ENCODE measurements at places on chromosomes 7 and 10.
A peak's percentile ranks its signal among the peaks of the same experiment; 100 is the strongest.

DNA sequence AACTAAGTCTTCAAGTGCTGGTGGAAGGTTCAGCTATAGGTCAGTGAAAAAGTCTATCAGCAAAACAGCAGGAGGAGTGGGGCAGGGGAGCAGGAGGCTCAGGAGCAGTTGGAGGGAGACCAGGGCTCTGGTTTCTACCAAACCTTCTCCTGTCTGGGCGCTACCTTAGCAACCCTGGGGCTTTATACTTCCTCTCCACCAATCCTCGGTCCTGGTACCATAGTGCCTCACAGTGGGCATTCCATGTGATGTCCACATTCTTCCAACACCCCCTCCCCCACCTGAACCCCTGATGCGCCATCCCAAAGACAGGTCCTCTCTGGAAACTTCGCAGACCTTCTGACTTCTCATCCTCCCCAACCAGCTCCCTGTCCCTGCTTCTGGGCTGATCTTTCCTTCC lies 25.3 kb upstream of the ACSM6 start:
- DNase-seq = no peak

GRCh38 chr7:77265666-77266065 lies 66.0 kb upstream of the FGL2 start:
- DNase-seq = peak; percentile 5

- no peak for DNase-seq
Measured at GRCh38 chr7:46811529-46811928, 770.4 kb downstream of the TNS3 start.

DNA sequence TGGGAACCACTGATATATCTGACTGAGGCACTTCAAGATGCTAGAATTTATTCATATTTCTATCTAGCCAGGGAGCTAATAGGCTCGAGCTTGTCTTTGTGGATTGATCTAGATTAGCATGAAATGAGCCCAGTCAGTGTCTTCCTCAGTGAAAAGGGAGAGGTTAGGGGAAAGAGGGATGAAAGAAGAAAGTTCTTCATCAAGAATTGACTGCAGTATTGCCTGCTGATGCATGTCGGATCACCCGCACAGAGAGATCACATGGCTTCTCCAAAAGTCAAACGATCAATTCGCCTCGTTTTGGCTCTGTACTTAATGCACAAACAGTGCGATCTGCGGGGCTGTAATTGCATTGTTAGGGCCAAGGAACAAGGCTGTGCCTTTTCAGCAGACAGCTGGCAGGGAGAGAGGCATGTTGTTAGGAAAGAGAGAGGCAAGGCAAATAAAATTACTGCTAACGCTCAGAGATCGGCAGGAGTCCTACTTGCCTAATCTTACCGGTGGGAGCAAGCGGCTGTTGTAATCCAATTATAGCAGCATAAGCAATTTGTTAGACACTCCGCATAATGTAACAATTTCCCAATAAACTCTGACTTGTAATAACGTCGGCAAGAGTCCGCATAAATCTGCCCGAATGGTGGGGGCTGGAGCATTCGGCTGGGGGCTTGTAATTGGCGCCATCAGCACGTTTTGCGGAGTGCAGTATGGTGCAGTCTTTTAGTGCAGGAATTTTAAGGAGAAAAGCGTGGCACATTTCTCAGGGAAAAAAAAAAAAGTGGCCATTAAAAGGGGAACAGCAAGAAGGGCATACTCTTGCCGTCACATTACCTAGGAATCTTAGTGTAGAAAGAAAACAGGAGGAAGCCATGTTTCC lies 102.1 kb downstream of the POLL start:
- DNase-seq = no peak

- DNase-seq = no peak
Measured at GRCh38 chr10:11615396-11615795, 3.9 kb upstream of the USP6NL start.

DNA sequence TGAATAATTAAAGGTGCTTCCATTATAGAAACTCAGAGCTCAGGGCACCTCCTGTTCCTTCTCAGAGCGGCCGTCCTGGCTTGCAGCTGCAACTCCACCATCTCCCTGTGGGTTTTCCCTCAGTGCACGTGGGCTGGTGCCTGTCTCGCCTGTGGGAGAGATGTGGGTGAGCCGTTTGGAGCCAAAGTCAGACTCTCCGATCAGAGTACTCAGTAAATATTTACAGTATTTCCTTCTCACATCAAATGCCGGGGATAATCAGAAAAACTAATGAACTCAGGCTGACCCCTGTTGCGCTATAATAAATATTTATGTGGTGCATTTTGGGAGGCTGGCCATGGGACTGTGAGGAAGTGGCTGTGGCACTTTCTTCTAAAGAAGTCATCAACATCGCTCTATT lies 155.8 kb upstream of the HABP2 start:
- DNase-seq = no peak

DNA sequence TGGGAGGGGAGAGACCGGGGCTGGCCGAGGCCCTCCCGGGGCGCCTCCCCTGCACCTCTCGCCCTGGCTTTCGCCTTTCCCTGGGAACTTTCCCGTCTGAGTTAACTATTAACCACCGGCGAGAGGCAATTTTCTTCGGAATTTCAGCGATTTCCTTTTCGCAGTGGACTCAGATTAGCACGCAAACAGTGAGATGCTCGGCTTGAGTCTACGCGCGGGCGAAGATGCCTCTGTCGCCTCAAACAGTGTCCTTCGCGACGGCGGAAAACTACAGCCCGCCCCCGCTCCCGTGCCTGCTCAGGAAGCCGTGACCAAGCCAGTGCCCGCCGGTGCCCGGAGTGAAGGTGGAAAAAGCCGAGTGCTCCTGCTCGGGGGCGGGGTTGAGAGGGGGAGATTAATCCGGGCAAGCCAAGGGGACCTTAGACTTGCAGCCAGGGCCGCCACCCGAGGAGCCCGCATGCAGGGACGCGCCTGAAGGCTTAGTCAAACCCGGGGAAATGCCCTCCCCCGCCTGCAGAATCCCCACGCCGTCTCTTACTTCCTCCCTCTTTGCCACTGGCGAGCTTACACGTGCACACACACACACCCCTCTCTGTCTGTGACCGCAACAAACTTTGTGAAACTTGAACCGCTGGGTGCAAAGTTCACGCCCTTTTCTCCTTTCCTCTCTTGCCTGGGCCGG lies 14.5 kb upstream of the PAX2 start:
- DNase-seq = peak; percentile 80

- DNase-seq = no peak
Measured at GRCh38 chr7:72538856-72539255, 126.7 kb upstream of the CALN1 start.

GRCh38 chr7:142437741-142438140 lies 179.9 kb upstream of the PRSS58 start:
- DNase-seq = no peak

DNA sequence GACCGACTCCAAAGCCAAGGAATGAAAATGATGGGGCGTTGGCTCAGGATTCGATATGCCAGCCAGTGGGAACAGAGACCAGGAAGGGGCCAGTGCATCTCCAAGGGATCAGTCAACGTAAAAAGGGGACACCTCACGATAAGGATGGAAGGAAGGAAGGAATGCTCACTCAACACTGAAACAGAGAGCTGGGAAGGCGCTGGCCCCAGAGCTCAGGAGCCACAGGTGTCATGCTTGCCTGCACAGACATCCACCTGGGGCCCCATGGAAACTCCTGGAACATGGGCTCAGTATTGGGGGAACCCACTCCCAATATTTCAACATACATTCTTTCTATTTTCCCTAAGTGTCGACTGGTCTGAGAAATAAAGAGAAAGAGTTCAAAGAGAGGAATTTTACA lies 5.3 kb downstream of the MMRN2 start:
- no peak for DNase-seq

GRCh38 chr7:85447004-85447403 lies 260.1 kb upstream of the SEMA3D start:
- no peak for DNase-seq

DNA sequence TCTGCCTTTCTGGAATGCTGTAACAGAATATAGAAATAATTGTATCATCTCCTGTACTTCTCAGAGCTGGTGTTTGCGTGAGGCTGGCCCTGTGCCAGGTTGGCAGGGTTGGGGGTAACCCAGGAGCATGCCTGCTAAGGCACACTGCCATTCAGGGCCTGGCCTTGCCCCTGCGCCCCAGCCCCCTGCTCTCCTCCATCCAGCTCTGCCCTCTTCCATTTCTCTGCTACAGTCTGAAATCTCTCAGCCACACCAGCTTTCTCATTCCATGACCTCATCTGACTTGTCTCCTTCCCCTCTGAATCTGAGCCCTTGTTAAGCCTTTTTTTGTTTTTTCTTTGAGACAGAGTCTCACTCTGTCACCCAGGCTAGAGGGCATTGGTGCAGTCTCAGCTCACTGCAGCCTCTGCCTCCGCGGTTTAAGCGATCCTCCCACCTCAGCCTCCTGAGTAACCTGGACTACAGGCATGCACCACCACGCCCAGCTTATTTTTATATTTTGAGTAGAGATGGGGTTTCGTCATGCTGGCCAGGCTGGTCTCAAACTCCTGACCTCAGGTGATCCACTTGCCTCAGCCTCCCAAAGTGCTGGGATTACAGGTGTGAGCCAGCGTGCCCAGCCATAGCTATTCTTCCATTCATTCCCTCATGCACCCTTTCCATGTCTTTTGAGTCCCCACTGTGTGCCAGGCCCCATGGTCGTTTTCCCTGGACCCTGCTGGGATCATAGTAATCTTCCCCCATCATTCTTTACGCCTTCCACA lies 206.8 kb downstream of the CUX1 start:
- no peak for DNase-seq

DNA sequence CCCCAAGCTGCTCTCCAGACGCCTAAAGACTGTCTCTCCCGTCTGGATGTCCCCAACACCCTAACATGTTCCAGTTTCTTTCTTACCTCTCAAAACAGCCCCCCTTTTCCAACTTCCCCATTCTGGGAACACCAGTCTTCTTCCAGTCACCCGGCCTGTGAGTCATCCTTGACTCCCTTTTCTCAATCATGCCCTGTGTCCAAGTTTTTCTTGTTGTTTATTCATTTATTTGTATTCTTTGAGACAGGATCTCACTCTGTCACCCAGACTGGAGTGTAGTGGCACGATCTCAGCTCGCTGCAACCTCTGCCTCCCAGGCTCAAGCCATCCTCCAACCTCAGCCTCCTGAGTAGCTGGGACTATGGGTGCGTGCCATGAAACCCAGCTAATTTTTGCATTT lies 15.6 kb downstream of the SNX10 start:
- no peak for DNase-seq

Data from GM12865 (cell line).